ENCODE measurements at places on chromosomes 3 and 15.

- no peak for DNase-seq
Observed at GRCh38 chr15:26103002-26103404, 239.9 kb upstream of the ATP10A start.

GRCh38 chr3:72519946-72520604, 328.2 kb downstream of the SHQ1 start:
- no peak for DNase-seq

- no peak for DNase-seq
Observed at GRCh38 chr3:36803091-36803791, 38.9 kb upstream of the DCLK3 start.

DNA sequence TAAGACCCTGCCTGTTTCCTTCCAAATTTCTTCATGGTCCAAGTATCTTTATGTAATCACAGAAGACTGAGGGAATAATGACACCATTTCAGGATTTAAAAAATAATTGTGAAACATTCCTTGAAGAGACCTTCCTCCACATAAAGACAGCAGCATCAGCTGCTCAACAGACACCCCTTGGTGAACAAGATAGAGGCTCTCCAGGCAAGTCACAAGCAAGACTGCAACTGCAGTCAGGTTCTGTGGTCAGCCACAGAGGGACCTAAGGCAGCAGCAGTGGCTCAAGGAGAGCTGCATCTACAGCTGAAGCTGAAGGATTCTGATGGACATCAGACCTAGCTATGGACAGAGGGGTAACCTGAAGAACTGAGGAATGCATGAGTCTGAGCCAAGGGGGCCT, 97.2 kb upstream of the C3orf80 start:
- no peak for DNase-seq

- DNase-seq, result no peak
Observed at GRCh38 chr15:34620142-34620541, 36.7 kb upstream of the GOLGA8B start.

- no peak for DNase-seq
Observed at GRCh38 chr3:61227799-61228198, 23.5 kb downstream of the FHIT start.

- DNase-seq, result no peak
Observed at GRCh38 chr15:100553468-100553867, 24.7 kb upstream of the CERS3 start.

DNA sequence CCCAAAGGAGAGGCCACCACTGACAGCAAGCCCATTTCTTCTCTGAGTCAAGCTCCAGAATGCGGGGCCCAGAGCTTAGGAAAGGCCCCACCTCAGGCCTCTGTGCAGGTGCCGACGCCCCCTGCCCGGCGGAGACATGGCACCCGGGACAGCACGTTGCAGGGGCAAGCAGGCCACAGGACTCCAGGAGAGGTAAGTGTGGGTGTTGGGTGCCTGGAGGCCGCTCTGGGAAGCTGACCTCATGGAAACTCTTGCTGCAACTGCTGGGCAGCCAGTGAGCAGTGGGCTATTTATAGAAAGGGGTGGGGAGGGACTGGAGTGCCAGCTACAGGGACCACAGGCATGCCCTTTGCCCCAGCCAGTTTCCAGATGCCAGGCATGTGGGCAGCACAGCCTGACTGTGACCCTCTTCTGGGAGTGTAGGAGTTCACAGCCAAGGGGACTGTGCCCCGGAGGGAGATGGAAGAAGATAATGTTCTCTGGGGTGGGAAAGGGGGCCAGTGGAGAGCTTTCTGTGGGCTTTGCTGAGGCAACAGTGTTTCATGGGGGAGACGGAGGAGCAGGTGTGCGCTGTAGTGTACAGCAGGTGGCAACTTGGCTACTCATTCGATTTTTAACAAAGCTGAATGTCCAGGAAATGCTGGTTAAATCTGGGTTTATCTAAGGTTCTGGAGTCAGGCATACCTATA, 23.7 kb downstream of the ALPK3 start:
- DNase-seq, result peak; percentile 83

- DNase-seq, result no peak
Observed at GRCh38 chr3:13891492-13892073, 11.7 kb upstream of the WNT7A start.

DNA sequence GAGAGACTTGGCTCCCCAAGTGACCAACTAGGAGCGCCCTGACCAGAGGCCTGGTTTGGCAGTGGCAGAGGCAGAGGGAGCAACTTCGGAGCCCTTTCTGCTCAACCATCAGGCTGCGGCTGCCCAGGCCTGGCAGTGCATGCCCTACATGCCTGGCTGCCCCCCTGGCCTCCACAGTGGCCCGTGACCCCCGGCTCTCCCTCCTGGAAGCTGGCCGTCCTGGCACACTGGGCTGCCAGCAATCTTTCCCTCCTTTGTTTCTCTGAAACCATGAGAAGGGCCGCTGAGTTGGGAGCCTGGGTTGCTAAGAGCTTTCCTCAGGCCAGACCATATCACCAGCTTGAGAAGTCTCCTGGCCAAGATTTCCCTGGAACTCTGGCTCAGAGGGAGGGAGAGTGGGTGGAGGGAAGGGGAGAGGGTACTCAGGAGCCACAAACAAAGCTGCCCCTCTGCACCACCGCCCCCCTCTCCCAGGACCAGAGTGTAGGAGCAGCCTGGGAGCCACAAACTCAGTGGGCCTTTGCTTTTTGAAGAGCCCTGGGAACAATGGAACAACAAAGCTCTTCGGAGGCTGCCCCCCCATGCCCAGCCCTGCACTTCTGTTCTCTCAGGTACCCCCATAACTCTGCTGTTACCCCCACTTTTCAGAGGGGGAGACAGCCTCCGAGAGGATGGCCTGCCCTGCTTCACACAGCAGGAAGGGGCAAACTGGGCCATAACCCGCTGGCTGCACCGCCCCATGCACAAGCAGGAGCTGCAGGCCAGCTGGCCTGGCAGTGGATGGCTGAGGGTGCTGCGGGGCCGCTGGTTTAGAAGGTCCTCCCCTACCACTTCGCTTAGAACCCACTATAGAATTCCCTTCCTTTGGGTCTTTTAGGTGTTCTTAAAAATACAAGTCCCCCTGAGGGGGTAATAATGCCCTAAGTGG, 11.3 kb downstream of the CORO2B start:
- DNase-seq, result no peak

- DNase-seq, result peak; percentile 87
Observed at GRCh38 chr3:105791919-105792786, 76.7 kb downstream of the CBLB start.

DNA sequence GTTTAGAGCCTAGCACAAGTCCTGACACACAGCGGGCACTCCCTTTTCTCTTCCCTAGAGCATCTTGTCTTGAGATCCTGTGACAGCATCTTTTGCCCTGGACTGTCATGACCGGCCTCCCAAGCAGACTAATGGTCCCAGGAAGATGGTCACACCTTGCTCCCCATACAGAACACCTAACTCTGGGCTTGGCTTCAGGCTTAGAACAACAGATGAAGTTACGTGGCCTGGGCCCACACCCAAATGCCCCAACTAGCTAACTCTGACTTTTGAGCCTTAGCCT, 781 bp upstream of the IP6K1 start:
- DNase-seq, result no peak

- DNase-seq, result no peak
Observed at GRCh38 chr3:146465693-146466465, 3.5 kb downstream of the PLSCR2 start.

DNA sequence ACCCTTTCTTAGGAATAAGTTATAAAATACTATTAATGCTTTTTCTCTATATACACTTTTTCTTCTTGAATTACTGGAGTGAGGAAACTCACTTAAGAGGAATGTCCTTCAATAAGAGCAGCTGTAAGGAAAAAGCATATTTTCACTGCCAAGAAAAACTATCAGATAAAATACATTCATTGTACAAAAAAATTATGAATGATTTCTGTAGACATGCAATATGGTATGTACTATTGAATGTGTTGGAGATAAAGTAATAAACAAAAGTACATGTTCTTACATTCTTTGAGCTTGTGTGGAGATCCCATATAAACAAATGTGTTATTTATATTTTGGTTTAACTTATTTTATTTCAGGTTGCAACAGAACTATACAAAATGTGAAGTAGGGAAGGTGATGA, 241.0 kb upstream of the ZNF717 start:
- no peak for DNase-seq

GRCh38 chr15:59051873-59052861, 52.8 kb upstream of the CCNB2 start:
- no peak for DNase-seq

DNA sequence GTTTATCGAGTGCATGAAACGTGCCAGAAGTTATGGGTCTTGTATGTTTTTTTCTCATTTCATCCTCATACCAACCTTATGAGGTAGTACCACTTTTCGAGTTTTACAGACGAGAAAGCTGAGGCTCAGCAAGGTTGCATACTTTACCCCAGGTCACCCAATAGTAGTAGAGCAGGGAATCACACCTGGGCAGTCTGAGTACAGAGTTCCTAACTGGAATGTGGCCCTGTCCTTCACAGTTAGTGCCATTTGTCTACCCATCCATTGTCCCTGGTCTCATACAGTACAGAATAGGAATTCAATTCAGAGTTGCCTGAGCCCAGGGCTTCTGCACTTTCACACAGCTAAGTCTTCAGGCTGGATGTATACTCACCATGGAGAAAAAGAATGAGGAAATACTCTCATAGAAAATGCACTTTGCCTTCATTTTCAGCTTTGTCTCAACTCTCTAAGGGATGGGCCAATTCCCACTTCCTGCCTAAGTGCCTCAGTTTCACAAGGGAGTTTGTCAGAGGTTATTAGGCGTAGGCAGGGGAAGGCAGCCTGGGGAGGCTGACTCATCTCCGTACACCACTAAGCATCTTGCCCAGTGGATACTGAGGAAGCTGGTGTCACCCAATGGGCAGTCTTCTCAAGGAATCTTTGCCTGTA, 93.2 kb downstream of the TMEM212 start:
- peak; percentile 19 for DNase-seq

- no peak for DNase-seq
Observed at GRCh38 chr3:63947594-63947993, 35.4 kb upstream of the SCAANT1 start.

DNA sequence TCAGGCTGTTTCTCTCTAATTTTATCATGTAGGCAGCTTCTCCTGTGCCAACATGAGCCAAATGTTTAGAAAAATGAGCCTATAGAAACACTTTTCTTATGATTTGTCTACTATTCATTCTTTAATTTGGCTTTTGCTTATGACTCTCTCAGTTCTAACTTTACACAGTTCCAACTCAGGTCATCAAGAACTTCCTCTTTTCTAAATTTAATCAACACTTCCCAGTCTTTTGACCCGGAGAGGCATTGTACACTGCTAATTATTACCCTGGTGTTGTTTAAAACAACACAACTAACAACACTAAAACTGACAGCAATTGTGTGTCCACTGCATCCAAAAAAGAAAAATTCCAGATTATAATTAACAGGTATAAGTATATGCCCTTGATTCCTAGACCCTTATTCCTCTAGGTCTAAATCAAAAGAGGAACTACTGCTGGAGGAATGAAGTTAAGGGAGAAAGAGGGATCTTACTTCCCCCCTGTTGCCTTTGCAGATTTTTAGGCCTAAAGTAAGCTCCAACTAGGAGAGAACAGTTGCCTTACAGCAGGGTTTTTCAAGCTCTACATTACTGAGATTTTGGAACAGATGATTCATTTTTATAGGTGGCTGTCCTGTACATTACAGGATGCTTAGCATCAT, 332.2 kb upstream of the GOLIM4 start:
- DNase-seq, result no peak

DNA sequence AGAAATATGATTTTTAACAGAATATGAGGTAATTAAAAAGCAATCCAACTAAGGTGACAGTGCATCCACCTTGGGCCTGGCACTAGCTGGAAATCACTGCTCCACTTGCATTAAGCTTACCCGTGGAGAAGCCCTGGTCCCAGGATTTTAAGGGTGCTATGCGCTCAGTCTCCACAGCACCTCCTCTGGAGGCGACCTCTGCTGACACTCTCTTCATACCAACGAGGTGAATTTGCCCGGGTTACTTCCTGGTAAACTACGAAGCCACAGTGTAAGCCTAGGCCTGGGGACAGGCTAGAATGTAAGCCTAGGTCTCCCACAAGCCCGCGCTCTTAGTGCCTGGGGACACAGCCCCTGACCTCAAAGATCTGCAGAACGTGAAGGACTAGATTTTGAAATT, 793 bp downstream of the APOD start:
- peak; percentile 19 for DNase-seq

DNA sequence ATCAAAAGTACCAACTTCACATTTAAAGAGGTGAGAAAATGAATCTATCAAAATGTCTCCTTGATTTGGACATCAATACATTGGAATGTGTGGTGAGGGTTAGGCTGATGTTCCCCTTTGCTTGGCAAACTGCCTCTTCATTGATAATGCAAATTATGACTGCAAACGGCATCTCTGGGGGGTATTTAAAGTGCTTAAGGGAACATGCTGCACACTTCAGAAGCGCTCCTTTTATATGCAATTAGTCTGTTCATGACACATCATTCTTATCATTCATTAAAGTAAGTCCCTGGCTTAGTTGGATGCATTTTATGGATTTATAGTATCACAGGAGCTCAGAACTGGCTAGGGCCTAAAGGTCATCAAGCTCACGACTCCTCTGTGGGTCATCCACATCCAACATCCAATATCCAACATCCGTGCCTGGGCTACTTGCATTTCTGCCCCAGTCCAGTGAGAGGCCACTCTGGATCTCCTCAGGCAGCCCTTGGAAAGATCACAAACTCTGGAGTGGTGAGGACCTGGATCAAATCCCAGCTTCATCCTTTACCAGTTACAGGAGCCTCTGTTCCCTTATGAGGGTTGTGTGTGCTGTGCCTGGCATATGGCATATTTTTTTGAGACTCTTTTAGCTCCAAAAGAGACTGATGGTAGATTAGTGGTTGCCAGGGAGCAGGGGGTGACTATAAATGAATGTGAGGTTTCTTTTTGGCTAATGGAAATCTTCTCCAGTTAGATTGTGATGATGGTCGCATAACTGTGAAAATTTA, 136.8 kb upstream of the FOXB1 start:
- DNase-seq, result no peak

GRCh38 chr15:62841269-62841628, 201.3 kb upstream of the TPM1 start:
- no peak for DNase-seq

DNA sequence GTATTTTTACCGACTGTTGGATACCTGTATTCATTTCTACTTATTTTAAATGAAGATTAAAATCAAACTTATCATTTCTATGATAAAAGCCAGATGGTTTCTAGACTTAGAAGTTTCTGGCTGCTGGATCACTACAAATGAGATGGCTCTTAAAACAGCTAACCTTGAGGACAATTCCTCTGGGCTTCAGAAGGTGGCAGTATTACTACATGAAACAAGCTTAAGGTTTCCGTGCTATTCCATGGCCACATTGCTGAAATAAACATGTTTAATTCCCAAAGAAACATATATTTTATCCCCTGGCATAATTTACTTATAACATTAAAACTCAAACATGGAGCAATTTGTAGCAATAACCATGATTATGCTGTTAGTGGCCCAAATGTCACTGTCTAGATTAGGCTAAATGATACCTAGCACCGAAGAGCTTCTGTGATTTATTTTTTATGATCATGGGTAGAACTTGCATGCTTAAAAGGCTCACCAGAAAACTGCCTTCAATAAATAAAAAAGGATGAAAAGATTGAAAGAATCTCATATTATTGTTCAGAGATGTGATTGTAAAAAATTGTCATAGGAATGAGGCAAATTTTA, 204.0 kb upstream of the NANOGP8 start:
- no peak for DNase-seq

GRCh38 chr15:39429898-39430357, 151.0 kb upstream of the THBS1 start:
- DNase-seq, result no peak
